ENCODE measurements at places on chromosomes 6 and 20. TPM values are rescaled to one million over a fixed set of nuclear protein-coding genes. Genes with fewer than 3 reads are reported as not detected.

DNA sequence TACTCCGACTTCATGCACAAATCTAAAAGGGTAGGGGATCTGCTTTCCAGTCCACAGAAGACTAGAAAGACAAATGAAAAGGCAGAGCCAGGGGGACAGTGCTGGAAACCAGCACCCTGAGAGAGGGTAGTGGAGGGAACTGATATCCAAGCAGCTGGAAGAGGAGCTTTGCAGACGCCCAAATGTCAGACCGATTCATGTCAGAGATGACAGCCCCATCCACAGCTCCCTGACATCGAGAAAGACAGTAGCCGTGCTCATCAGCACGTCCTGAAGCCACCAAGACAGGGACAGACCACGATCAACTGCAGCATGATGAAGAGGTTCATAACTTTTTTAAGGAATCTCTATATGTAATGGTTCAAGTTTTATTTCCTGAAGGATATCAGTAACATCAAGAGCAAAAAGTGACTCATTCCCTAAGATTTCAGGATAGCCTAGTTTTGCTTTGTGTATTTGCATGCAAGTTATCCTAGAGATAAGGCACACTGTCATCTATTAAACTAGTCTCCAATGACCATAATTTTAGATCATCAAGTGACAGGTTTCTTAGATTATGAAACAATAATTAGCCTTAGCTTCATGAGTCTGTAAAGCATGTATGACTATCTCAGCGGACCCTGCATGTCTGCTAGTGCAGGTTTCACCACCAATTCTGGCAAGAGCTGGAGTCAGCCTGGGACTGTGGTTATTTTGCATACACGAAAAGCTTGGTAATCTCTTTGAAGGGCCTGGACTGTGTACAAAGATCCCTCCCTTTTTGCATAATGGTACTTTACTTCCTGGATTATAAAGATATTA is 43.0 kb downstream of the PRDM1 start:
- DNase-seq = no peak

DNA sequence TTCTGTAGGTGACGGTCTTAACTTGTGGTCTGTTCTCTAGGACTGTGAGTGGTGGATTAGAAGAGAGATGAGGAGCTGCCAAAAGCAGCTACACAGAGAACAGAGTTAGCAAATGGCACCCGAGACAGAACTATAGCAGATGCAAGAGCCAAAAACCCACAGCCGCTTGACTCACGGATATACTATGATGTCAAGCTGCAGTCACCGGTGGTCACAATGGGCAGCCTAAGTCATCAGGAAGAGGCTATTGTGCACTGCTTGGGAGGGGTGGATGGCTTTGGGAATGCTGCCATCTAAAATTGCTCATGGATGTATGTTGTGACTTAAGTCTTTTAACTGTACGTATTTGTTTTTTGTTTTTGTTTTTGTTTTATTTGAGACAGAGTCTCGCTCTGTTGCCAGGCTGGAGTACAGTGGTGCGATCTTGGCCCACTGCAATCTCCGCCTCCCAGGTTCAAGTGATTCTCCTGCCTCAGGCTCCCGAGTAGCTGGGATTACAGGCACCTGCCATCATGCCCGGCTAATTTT is at the start of gene GTSF1L:
Gene GTSF1L, minus strand, starts transcription at position 192 of the 528 bp plus-strand sequence. CDS start 308 bp downstream, outside the sequence.
- DNase-seq = no peak

DNA sequence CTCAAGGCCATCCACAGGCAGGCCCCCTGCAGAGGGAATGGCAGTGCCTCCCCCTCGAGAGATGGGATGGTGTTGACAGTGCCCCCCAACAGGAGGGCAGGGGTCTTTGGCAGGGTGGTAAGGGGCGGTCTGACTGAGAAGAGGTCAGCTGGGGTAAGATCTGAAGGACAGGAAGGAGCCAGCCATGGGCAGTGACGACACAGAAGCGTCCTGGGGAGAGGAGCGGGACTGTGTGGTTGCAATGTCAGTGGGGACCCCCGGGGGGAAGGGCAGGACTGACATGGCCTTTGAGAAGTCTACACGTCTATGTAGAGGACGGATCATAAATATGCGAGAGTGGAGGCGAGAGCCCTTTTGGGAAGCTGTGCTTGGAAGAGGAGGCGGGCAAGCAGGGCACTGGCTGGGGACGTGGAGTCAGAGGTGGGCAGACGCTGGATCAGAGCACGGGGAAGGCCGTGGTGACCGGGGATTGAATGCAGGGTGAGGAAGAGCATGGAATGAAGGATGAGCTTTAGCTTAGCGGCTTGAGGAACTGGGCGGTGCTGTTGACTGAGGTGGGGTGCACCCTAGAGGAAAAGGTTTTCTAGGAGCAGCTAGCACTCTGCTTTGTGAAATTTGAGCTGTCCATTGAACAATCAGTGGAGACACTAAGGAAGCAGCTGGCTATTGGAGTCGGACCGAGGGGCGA is 82.5 kb upstream of the AGPAT4 start:
- no peak for DNase-seq

The ZC3H12D gene
- 3.8 TPM for total RNA-seq

The UNC5CL gene
- 1.1 TPM for total RNA-seq

Measured in breast epithelium (tissue), 4 donors.